Activated naive CD8-positive, alpha-beta T cell treated with anti-CD3 and anti-CD28 coated beads, Interleukin-2, amount 50 U/mL, for 16 hours (primary cell): ENCODE measurements at places on chromosomes 1 and 21.

- no peak for DNase-seq
Observed at GRCh38 chr1:183936009-183936408, 101.5 kb downstream of the COLGALT2 start.

DNA sequence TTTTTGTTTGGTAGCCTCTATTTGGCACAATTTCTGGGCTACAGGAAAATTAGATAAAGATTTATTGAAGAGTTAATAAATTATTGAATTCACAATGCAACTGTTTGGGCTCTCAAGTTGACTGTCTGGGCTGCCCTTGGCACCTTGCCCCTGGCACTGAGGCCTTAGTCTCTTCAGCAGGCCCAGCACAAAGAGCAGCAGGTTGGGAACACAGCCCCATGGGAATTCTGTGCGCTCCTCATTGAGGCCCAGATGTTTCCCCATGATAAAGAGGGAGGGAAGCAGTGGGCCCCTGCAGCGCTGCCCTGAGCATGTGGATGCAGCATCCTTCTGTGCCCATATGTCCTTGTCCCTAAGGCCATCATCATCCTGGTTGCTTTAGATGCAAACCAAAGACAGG is 2.9 kb downstream of the CRNN start:
- DNase-seq: no peak

DNA sequence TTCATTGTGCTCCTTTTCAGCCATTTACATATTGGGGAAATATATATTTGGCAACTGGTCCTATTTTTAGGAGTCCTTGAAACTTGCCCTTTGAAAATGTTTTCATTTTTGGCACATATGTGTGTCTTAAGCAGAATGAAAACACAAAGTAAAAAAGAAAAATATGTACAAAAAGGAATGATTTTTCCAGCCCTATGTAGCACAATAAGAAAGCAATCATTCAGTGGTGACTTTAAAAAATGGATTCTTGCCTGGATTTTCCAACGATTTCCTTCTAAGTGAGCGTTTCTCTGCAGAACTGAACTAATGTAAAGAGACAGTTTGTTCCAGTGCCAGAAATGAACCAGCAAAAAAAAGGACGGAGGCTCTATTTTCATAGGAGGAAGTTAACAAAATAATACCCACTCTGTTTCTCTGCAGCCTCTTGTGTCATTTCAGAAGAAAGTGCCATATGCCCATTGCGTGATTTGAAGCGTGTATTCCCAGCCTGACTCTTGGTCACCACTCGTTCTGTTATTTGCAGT is 340.1 kb downstream of the SETD4 start:
- no peak for DNase-seq

DNA sequence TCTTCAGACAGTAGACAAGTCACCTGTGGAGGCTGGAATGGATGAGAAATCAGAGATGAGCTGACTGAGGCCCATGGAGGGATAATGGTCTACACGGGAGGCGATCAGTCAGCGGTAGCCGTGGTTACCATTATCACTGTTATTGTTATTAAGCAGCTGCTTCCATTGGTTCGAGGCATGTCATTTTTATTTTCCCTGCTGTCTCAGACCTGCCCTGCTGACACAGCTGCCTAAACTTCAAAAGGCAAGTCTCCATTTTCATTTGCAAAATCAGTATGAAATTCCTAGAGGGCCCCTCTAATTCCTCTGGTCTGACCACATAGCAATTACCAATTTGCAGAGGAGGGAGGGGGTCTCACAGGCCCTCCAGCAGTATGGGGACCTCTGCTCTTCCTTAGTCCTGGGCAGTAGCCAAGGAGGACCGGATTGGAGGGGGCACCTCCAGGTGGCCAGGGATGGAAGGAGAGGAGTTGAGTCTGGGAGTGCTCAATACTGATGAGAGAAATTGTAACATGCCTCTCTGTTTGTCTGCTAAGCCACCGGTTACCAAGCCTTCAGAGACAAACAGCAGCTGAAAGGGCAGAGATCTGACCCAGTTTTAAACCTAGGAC is 184.2 kb downstream of the TRABD2B start:
- DNase-seq: no peak

- DNase-seq: no peak
Observed at GRCh38 chr1:23895082-23895481, 18.1 kb downstream of the CNR2 start.

DNA sequence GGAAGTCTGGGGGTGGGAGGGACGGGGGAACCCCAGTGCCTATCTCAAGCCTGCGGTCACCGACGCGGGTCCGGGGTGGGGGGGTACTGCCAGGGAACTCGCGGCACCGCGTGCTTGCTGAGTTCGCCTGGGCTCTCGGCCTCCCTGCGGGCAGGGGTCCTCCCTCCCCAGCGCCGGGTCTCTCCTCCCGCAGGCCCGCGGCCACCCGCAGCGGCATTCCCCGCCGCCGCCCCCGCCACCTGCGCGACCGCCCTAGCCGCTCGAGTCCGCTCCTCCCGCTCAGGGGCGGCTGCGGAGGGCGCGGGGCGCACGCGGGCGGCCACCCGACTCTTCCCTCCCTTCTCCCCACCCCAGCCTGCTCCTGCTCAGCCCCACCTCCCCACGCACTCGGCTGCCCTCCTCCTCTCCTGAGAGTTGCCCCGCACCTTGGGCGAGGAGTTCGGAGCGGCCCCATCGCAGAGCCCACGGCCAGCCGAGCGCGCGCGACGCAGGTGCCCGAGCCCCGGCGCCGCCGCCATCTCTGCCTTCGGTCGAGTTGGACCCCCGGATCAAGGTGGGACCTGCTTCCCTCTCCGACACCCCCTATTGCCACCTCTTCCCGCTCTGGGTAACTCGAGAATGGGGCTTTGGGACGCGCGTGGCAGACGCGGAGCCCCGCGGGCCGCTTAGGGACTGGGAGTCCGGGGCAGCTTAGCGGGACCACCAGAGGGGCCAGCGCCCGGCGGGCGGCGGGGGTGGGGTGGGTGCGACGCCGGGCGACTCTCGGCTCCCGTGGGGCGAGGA is 105.0 kb downstream of the LEPR start:
- DNase-seq: no peak

DNA sequence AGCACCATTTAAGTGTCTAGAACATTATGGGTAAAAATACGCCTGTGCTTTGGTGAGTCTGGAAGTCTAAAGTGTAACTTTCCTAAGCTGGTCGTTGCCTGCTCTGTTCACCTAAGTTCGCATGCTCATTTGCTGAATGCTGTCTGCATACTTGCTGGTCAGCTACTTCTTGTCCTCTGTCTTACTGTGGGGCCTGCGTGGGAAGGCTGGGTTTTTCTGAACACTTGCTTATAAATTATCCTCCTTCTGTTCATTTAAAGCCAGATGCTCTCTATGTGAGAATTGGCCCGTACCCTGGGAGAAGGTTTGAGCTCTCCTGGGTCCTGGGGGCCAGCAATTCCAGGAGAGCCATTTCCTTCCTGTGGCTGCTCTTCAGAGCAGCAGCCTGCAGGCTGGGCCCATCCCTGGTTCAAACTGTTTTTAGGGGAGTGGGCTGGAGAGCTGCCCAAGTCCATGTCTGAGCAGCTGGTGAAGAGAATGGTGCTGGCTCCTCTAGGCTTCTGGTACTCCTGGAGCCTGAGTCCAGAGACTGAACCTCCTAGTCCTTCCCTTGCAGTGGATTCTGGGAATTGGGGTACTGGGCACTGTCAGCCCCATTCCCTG is 75.7 kb downstream of the GALNT2 start:
- no peak for DNase-seq

DNA sequence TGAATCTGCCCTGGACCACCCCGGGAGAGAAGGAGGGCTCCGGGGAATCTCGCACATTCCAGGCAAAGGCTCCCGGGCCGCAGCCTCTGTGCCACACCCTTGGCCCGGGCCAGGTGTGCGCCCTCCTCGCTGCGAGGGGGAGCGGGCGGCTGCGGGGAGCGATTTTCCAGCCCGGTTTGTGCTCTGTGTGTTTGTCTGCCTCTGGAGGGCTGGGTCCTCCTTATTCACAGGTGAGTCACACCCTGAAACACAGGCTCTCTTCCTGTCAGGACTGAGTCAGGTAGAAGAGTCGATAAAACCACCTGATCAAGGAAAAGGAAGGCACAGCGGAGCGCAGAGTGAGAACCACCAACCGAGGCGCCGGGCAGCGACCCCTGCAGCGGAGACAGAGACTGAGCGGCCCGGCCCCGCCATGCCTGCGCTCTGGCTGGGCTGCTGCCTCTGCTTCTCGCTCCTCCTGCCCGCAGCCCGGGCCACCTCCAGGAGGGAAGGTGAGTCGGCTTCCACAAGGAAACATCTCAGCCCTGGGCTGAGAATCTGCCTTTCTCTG is at the start of gene LAMC2:
TSS of gene LAMC2 (plus strand) at position 324 of the 550 bp plus-strand sequence. CDS start at position 413, 89 bp downstream.
- DNase-seq: no peak

DNA sequence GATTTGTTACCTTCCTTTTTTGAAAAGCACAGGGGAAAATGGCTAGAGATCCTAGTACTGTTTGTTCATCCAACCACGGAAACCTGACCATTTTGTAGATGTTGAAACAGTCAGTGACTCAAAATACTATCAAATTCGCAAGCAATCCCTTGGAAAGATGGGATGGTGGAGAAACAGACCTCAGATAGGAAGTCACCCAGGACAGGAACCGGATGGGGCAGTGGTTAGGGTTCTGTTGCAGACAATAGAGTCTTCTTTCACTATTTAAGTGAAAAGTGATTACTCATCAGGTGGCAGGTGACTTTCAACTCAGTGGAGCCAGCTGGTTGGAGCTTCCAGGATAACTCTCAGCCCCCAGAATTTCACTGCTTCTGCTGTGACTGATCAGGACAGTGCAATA is 17.0 kb downstream of the LHX4 start:
- DNase-seq: no peak

DNA sequence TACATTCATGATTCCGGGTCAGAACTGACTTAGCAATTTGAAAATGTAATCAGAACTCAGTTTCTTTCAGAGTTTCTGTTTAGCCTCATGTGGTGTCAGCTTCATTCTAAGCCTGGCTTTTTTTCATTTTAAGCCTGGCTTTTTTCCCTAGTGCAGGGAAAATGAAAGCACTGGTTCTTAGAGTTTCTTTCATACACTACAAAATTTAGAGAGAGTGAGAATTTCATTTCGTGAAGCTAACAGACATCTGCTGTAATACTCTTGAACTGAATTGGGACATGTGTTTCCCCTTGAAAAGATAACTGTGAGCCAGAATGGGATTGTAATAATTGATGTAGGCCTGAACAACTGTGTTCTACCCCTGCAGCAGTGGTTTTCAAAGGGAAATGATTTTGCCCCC is 95.3 kb upstream of the KIAA0040 start:
- DNase-seq: no peak

DNA sequence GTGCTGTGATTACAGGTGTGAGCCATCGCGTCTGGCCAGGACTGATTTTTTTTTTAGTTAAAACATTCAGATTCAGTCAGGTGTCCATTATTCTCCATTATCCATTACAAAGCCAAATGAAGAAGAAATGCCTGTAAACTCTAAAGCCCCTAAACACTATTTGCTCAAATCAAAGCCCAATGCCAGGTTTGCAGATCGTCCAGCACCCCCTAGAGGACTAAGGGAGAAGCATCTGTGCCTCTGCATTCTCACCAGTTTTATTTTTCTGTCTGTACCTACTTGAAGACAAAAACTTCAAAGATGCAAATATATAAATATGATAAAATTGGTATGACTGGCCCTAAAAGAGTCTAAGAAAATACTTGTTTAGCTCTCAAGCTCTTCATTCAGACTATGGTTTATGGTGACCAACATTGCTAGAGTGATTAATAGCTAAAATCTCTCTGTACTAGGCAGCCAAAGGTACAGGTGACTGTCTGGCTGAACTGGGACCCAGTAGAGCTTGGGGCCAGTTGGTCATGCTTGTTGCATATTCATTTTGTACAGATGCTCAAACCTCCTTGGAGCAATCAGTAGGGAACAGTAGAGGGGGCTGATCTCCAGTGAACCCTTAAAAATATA is 138.4 kb downstream of the SYT2 start:
- DNase-seq: no peak

GRCh38 chr1:205191622-205192021 is 19.9 kb downstream of the DSTYK start:
- DNase-seq: no peak

GRCh38 chr1:44743211-44743610 is 3.6 kb downstream of the KIF2C start:
- DNase-seq: no peak

DNA sequence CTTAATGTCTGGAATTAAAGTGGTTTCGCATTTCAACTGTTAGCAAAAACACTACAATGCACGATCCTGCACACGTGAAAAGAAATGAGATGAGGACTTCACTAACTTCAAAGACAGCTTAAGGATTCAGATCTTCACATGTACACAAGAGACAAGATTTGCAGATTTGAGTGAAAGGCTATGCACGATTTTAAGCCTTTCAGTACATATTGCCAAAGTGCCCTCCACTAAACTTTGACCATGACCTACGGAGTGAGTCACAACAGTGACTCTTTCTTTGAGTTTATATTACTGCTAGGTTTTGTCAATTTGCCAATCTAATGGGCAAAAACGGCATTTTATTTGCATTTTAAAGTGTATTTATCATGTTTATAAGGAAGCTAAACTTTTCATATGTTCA is 41.2 kb upstream of the CR1L start:
- no peak for DNase-seq

DNA sequence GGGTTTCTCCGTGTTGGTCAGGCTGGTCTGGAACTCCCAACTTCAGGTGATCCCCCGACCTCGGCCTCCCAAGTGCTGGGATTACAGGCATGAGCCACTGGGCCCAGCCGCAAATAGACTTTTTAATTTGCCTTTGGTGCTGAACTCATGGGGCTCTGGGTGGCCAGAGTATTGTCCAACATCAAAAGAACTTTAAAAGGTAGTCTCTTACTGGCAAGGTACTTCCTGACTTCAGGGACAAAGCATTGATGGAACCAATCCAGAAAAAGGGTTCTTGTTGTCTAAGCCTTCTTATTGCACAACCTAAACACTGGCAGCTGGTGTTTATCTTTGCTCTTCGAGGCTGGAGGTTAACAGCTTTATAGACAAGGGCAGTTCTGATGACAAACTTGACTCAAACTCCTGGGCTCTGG is 3.8 kb upstream of the KTI12 start:
- DNase-seq: no peak

- DNase-seq: no peak
Observed at GRCh38 chr1:233006541-233006973, 56.1 kb downstream of the NTPCR start.

- DNase-seq: no peak
Observed at GRCh38 chr1:209613400-209614150, 30.1 kb downstream of the CAMK1G start.

- no peak for DNase-seq
Observed at GRCh38 chr1:116521186-116521585, 49.6 kb downstream of the CD58 start.

GRCh38 chr1:42358791-42359190 is 21.8 kb upstream of the RIMKLA start:
- no peak for DNase-seq

- no peak for DNase-seq
Observed at GRCh38 chr21:27407271-27407670, 440.4 kb upstream of the ADAMTS5 start.

DNA sequence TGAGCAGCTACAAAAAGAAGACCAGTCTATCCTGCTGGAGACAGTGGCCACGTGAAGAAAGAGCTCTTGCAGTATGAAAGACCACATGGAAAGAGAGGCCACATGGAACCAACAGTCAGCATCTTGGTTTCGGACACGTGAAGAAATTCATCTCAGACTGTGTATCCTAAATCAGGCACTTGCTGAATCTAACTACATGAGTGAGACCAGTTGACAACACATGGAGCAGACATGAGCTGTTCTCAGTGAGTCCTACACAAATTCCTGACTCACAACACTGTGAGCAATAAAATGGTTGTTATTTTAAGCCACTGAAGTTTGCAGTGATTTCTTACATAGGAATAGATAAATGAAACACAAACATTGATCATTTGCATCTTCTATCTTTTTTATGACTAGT is 2.4 kb upstream of the TAF1A start:
- DNase-seq: no peak

- no peak for DNase-seq
Observed at GRCh38 chr1:63794939-63795378, 21.1 kb downstream of the ROR1 start.
